ENCODE measurements at places on chromosomes 13 and 19.
A peak's percentile ranks its signal among the peaks of the same experiment; 100 is the strongest.

- DNase-seq, result peak; percentile 18
Measured at GRCh38 chr13:49560270-49561061, 24.9 kb downstream of the RCBTB1 start.

GRCh38 chr13:79455331-79455730, 25.6 kb upstream of the NDFIP2 start:
- DNase-seq, result no peak

DNA sequence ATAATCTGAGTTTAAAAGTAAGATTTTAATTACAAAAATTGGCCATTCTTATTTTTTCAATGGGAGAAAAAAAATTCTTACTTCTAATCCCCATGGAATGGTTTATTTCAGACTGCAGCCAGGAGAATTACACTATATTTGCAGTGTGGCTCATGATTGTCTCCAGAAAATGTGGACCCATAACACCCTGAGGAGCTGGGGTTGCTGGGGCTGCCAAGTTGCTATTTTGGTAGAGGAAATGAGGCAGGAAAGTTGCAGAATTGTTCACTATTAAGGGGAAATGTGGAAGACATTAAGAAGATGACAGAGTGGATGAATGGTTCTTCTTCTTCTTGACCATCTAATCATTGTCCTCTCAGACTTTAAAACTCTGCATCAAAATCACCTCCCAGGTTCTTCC, 4.6 kb upstream of the SCEL start:
- DNase-seq, result no peak

GRCh38 chr13:23377579-23377978, 55.9 kb downstream of the SACS start:
- no peak for DNase-seq

- peak; percentile 57 for DNase-seq
Measured at GRCh38 chr13:22162889-22163288, 492.0 kb downstream of the FGF9 start.

- peak; percentile 71 for DNase-seq
Measured at GRCh38 chr13:99282264-99283231, 24.4 kb upstream of the GPR18 start.

Measured in inflammatory macrophage treated with lipopolysaccharide for 1 hour (primary cell).